ENCODE measurements at places on chromosomes 2 and 18.

GRCh38 chr2:239724194-239724849 is 300.8 kb downstream of the NDUFA10 start:
- DNase-seq, result no peak

GRCh38 chr2:32741575-32741974 is 113.7 kb downstream of the TTC27 start:
- DNase-seq, result no peak

DNA sequence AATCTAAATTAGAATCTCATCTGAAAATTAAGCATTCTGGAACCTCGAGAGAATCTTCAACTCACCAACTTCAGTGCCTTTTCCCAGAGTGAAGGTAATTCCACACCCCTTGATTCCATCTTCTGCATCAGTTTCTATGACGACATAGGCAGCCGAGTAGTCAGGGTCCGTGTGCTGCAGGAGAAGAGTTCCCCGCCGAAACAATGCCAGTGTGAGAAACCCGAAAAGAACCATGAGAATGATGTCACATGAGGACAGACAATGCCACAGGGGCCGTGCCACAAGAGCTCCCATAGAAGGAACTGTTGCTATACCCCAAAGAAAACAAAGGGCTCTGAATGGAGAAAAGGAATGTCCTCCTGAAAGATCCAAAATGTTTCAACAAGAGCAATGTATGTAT is 6.0 kb downstream of the ENOSF1 start:
- no peak for DNase-seq

- no peak for DNase-seq
These were observed 645.3 kb upstream of the RAB6C start for GRCh38 chr2:129334128-129334527.

All from activated CD4-positive, alpha-beta T cell treated with anti-CD3 and anti-CD28 coated beads for 1 hour (primary cell).